ENCODE measurements at places on chromosomes 5 and 9. TPM values are rescaled to one million over a fixed set of nuclear protein-coding genes. Genes with fewer than 3 reads are reported as not detected.

DNA sequence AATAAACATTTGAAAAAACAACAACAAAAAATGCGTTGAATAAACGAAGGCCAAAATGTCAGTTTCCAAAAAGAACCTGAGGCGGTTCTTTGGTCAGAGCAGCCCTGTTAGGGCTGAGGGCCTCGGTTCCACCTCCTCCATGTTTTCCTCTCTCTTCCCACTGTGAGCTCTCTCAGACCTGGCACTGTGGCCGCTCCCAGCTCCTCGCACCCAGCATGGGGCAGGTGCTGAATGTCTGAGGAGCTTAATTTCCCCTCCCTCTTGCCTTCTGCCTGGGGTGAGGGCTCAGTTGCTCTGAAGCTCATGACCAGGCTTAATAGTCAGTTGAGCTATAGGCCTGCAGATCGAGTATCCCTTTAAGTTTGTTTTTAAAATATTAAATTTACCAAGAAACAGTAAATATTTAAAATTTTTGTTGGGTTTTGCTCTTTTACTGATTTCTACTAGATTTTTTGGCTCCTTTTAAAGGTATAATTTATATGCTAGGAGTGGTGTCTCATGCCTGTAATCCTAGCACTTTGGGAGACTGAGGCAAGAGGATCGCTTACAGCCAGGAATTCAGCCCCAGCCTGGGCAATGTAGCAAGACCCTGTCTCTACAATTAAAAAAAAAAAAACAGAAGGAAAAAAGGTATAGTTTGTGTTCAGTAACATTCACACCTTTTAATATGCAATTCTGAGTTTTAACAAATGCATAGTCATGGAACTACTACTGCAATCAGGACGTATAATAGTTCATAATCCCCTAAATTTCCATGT, 28.1 kb downstream of the DAPK1 start:
- peaks cover 1% of the 10 kb centered on the region for H3K27me3 ChIP-seq
- H3K27ac ChIP-seq, result no peak overlapping the region
- H3K36me3 ChIP-seq, result no peaks in the 10 kb centered on the region
- no peaks in the 10 kb centered on the region for H3K4me1 ChIP-seq

DNA sequence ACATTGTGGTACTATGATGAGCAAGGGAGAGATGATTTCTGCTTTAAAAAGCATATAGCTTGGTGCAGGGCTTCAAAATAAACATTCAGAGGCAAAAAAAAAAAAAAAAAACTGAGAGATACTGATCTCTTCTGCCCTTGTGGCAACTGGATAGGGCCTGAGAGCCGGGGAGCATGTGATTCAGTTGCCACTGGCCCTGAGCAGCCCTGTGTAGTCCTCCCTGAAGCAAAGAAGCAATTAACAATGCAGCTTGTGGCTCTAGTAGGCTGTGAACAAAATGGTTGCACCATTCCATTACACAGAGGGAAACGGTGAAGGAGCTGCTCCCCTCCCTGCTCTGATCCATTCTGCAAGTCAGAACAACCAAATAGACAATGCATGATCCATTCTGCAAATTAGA, 347.5 kb upstream of the DAB2 start:
- no peak overlapping the region for H3K27ac ChIP-seq
- DNase-seq, result no peak
- no peaks in the 10 kb centered on the region for H3K36me3 ChIP-seq

- H3K4me1 ChIP-seq, result peaks cover 24% of the 10 kb centered on the region
- no peak for DNase-seq
- peak overlapping the region; percentile 69 for H3K27ac ChIP-seq
- H3K36me3 ChIP-seq, result peaks cover 42% of the 10 kb centered on the region
These were observed 37.5 kb downstream of the BICD2 start for GRCh38 chr9:92726971-92727715.

DNA sequence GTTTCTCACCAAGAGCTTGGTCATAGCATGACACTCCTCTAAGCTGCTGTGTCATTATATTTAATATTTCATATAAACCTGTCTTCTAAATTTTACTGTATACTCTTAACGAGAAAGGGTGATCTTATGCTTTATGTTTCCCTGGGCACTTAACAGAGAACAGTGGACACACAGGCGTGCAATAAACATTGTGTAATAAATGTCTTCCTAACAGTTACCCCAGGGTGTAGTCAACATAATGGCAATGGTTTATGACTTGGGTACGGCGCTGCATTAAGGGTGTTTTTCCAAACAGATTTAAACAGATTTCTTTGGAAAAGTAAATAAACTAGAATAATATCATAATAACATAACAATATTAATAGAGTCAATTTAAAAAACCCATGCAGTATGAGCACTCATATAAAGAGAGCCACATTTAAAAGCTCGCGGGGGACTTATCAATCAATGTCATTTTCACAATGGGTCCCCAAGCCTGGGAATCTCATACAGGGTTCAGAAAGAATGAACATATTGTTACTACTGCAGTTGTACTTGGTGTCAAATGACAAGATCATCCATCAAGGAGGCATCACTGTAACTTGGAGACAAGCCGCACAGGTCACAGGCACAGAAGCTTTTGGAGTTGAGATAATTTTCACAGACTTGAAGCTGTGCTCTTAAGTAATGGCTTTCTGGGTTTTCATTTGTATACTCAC, 376.4 kb downstream of the CTNND2 start:
- no peak for DNase-seq
- H3K27ac ChIP-seq, result no peak overlapping the region
- H3K36me3 ChIP-seq, result no peaks in the 10 kb centered on the region
- no peak overlapping the region for H3K4me3 ChIP-seq

DNA sequence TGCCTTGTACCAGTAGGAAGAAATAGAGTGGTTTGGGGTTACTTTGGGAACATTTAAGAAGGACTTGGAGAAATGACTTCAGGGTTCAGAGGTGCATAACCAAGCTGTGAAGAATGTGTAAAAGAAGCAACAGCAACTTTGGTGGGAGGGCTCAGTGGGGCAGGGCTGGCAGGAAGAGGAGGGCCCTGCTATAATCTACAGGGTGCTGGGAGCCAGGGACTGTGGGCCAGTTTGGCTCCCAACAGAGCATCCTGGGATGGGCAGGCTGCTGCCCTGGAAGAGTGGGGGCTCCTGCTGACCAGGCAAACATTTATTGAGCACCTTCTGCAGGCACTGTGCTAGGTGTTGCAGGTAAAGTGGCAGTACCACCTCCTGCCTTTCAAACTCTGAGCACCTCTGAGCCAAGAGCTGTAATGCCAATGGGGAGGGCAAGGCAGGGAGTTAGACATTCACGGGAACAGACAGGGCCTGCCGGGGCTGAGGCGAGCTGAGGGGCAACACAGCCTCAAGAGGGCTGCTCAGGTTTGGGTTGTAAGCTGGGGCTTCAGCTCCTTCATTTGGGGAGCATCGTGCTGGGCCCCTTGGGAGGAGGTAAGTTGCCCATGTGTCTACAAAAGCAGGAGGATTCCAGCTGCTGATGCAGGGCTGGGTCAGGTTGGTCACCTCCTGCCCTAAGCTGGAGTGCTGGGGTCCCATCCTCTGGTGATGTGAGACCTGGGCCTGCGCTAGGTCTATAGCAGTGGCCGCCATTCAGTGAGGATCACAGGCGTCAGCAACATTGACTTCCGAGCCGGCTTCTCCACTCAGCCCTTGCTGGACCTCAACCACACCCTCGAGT, 30.6 kb downstream of the HMCN2 start:
- no peak for DNase-seq
- H3K27ac ChIP-seq, result no peak overlapping the region
- H3K4me1 ChIP-seq, result no peaks in the 10 kb centered on the region
- peaks cover 60% of the 10 kb centered on the region for H3K27me3 ChIP-seq
- no peak overlapping the region for H3K4me3 ChIP-seq

- peaks cover 5% of the 10 kb centered on the region for H3K27me3 ChIP-seq
- H3K36me3 ChIP-seq, result no peaks in the 10 kb centered on the region
- no peak overlapping the region for H3K4me3 ChIP-seq
- H3K4me1 ChIP-seq, result no peaks in the 10 kb centered on the region
These were observed 9.1 kb upstream of the DNAJC25 start for GRCh38 chr9:111621895-111622480.

- H3K27ac ChIP-seq, result no peak overlapping the region
- H3K4me1 ChIP-seq, result no peaks in the 10 kb centered on the region
- H3K4me3 ChIP-seq, result no peak overlapping the region
- H3K27me3 ChIP-seq, result peaks cover 21% of the 10 kb centered on the region
- DNase-seq, result no peak
These were observed 205.7 kb downstream of the GAS1 start for GRCh38 chr9:86741311-86742208.

- H3K4me3 ChIP-seq, result no peak overlapping the region
- H3K4me1 ChIP-seq, result peaks cover 45% of the 10 kb centered on the region
- H3K27ac ChIP-seq, result no peak overlapping the region
- peaks cover 2% of the 10 kb centered on the region for H3K27me3 ChIP-seq
- no peaks in the 10 kb centered on the region for H3K36me3 ChIP-seq
- DNase-seq, result no peak
These were observed 11.5 kb upstream of the AGPAT2 start for GRCh38 chr9:136698635-136699246.

DNA sequence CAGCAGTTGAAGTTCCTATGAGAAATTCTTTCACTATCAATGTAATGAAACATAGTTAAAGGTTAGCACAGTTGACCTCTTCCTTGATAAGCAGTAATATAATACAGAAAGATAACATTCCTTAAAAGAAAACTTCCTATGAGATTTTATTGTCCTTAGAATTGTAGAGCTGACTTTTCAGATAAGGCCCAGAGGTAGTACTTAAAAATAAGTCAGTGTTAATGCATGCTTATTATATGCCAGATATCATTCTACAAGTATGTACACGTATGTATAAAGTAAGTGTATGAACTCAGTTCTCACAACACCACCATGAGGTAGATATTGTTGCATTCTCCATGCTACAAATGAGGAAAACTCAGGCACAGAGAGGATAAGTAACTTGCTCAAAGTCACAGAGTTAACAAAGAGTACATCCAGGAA, 15.3 kb downstream of the AP3S1 start:
- DNase-seq, result no peak
- H3K4me1 ChIP-seq, result peaks cover 17% of the 10 kb centered on the region
- H3K27ac ChIP-seq, result no peak overlapping the region
- no peak overlapping the region for H3K4me3 ChIP-seq
- H3K27me3 ChIP-seq, result no peaks in the 10 kb centered on the region

DNA sequence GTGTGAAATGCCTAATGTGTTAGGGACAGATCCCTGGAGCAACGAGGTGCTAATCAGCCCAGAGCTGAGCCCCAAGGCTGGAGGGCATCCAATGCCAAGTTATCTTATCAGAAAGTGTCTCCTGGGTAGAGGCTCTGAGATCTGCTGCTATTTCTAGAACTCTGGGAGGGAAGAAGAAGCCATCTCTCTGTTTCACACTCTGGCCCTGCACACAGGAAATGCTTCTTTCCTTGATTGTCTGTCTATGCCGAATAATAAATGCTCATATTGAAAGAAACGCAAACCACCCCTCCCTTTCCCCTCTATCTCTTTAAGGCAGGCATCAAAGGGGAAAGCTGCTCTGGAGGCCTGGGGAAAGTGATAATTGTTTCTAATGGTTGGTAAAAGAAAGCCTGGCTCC, 166.7 kb downstream of the PAPPA start:
- peaks cover 16% of the 10 kb centered on the region for H3K27me3 ChIP-seq
- no peaks in the 10 kb centered on the region for H3K4me1 ChIP-seq
- no peak overlapping the region for H3K27ac ChIP-seq

DNA sequence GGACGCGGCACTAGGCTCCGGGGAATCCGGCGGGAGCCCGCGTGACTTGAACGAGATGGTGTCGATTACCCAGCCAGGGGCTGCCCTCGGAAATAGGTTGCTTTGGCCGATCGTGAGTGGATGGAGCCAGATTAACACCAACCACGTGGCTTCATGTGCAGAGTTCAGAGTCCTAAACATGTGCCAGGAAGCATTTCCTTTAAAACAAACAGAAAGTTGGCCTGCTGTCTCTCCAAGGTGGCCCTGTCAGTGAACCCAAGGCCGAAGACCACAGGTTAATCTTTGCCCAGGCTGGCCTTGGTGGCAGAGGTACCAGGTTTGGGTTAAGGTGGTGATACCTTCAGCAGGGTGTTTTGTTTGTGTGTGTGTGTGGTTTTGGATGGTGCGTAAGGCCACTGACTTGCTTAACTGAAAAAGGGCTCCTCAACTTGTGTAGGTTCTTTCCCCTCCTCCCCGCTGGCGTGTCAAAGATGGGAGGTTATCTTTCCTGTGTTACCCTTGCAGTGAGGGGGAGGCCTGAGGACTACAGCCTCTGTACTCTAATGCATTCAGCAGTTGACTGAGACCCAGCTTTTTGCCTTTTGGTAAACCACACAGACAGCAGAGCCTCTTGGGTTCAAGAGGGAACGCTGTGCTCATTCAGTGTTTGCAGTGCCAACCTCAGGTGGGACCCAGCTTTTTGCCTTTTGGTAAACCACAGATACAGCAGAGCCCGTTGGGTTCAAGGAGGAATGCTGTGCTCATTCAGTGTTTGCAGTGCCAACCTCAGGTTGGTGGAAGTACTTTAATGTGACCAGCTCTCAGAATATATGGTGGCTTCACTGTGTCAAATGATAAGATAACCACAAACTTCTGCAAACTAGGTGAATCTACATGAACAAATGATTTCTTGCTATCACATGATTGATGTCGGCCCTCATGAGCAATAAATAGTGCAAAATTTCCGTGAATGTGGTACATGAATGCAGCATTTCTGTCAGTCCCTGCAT, 1.4 kb downstream of the IQGAP2 start:
- DNase-seq, result peak; percentile 24
- peak overlapping the region; percentile 97 for H3K27ac ChIP-seq
- peaks cover 75% of the 10 kb centered on the region for H3K4me1 ChIP-seq
- H3K27me3 ChIP-seq, result no peaks in the 10 kb centered on the region
- H3K4me3 ChIP-seq, result peak overlapping the region; percentile 91
- H3K36me3 ChIP-seq, result peaks cover 12% of the 10 kb centered on the region

DNA sequence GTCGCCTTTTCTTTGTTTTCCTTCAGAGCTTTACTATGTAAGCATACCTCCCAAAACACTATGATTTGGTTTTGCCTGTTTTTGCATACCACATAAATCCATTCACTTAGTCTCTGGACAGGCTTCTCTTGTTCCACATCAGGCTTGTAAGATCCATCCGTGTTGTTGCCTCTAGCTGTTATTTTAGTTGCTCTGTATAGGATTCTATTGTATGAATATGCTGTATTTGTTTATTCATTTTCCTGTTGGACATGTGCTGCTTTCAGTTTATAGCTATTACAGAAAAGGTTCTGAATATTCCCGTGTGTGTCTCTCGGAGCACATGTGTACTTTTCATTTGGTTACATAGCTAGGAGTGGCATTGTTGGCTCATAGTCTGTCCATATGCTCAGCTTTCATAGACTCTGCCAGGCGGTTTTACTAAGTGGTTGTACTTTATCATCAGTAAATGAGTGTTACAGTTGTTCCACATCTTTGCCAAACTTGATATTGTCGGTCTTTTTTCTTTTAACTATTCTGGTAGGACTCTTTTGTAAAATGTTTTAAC, 41.8 kb downstream of the NUP214 start:
- H3K27me3 ChIP-seq, result no peaks in the 10 kb centered on the region
- no peak overlapping the region for H3K4me3 ChIP-seq
- peaks cover 14% of the 10 kb centered on the region for H3K36me3 ChIP-seq
- H3K4me1 ChIP-seq, result peaks cover 4% of the 10 kb centered on the region

Gene PIK3R1
- total RNA-seq, result 91.4 TPM

Gene SLC4A9
- total RNA-seq, result not detected

Gene STXBP1
- total RNA-seq, result 34.6 TPM

Gene NSUN2
- total RNA-seq, result 86.5 TPM
